ENCODE measurements at places on chromosomes 2 and 18.

- no peak for DNase-seq
These were observed 157.4 kb downstream of the MYO3B start for GRCh38 chr2:170335351-170335750.

- no peak for DNase-seq
These were observed 83.4 kb downstream of the XDH start for GRCh38 chr2:31331156-31331555.

DNA sequence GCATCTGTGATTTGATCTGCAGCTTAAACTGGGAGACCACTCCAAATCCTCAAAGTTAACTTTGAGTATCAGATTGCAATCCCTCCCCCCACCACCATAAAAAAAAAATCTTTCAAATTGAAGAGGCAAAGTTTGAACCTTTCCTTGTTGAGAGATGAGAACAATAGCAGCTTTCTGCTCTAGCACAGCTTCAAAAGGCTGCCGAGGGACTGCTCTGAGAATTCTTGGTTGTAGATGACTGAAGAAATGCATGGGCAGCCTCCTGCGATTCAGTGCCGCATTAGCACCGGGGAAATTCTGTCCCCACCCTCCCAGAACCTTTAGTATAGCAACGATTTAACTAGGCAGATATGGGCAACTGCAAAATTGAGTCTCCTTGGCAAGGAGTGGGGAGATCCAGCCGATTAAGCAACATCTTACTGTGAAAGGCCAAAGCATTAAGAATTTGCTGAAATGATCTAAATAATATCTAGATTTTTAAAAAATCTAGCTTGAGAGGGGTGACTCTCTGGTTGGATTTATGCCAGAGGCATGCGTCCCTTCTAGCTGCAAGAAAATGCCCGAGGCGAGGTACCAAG lies 3.9 kb upstream of the SP5 start:
- no peak for DNase-seq

- DNase-seq, result no peak
These were observed 237.3 kb downstream of the OSR1 start for GRCh38 chr2:19120941-19121750.

DNA sequence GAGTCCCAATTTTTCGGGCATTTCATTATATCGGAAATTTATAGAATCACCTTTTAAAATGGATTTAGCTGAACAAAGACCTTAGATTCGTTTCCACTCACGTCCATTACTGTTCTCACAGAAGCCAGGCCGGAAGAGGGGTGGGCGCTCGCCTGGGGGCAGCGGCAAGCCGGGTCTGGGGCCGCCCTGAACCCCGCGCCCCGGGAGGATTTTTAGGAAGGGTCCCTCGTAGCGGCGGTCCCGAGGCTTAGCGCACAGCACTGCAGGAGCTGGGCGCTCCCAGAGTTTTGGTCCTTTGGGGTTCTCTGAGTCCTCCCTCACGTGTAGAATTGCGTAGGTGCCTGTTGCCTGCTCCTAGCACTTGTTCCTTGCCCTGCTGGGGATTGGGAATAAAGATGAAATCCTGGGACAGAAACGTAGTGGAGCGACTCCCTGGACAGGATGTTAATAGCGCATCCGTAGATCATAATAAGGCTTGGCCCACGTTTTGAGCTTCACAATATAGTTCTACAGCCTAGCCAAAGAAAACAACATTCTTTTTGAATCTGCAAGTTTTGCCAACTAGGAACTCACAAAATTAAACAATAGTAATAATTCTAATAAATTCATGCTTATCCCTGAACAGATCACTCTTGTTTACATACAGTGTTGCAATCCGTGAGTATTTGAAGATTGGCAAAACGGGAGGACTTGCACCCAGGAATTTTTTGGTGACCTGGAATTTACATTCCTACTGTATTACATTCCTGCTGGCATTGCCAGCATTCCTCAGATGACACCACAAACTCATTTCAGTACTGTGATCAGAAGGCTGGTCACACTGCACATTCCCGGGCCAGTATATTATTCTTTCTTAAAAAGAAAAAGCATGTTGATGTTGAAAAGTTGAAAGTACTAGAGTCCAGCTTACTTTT lies 875 bp downstream of the C18orf63 start:
- DNase-seq, result no peak

DNA sequence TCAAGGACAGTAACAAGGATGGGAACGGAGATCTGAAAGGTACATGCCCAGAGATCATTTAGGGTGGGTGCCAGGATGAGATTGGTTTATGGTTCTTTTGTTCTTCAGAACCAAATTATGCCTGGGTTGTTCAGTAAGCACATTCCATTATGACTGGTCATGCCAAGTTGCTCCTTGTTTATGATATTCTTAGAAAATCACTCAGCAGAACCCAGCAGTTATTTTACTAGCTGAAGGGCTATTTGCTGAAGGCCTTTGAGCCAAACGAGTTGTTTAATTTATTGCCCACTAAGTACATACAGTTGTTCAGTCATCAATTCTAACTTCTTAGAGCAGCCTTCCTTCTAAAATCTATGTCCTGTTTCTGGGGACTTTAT lies 635 bp downstream of the SLC3A1 start:
- DNase-seq, result no peak

DNA sequence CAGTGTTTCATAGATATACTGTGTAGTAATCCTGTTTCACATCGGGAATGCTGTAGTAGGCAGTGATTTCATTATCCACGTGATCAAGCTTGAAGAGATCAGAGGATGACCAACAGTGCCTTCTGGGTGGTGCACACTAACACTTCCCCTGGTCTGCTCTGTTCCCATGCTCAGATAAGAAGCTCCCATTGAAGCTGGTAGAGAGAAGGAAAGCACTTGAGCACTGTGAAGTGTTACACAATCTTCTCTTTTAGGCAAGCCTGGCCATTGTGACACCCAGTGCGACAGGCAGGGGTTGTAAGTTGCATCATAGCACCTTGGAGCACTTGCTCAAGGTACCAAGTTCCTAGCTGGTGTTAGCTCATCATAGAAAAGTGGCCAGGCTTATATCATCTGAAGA lies 30.6 kb upstream of the GPD2 start:
- DNase-seq, result no peak

- DNase-seq, result no peak
These were observed 610.2 kb downstream of the ZEB2 start for GRCh38 chr2:143909577-143910353.

GRCh38 chr2:207334624-207335371 lies 169.1 kb upstream of the KLF7 start:
- DNase-seq, result peak; percentile 80

- no peak for DNase-seq
These were observed 14.9 kb downstream of the ITGA6 start for GRCh38 chr2:172442072-172442895.

DNA sequence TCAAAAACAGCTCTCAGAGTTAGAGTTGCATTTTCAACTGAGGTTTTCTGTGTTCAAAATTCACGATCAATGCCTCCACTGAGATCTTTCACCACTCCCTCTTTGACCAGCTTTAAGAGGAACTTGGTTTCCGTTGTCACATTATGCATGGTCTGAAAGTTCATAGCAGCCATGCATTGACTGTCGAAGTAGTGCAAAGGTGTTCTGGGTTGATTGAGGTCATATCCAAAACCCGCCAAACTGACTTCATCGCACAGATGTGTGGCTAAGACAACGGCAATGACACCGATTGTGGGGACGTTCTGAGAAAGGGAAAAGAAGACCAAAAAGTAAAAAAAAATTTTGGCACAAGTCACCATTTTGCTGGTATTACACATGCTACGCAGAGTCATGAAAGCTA lies 48.7 kb downstream of the ST3GAL5 start:
- no peak for DNase-seq

GRCh38 chr2:216516730-216517350 lies 18.2 kb downstream of the RPL37A start:
- peak; percentile 36 for DNase-seq

- peak; percentile 71 for DNase-seq
These were observed 89.2 kb downstream of the SP100 start for GRCh38 chr2:230505162-230505561.

DNA sequence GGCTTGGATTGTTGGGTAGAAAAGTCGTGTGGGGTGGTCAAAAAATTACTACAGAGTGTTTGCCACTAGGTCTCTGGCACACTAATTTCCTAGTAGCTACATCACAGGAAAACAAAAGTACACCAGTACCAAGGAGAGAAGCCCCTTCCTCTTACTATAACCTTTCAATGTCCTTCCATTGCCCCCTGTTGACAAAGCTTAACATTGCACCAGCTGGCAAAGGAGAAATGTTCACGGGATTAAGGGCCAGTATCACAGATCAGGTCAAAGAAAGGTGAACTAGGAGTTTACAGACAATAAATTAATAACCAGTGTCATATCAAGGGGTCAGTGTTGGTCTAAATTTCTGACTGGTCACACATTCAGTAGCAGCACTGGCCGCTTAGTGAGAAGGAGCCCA lies 1139.6 kb upstream of the FAM98A start:
- DNase-seq, result no peak

- no peak for DNase-seq
These were observed 240.5 kb upstream of the CHAC2 start for GRCh38 chr2:53527056-53527455.

GRCh38 chr2:200423541-200423940 lies 86.3 kb downstream of the KCTD18 start:
- no peak for DNase-seq

DNA sequence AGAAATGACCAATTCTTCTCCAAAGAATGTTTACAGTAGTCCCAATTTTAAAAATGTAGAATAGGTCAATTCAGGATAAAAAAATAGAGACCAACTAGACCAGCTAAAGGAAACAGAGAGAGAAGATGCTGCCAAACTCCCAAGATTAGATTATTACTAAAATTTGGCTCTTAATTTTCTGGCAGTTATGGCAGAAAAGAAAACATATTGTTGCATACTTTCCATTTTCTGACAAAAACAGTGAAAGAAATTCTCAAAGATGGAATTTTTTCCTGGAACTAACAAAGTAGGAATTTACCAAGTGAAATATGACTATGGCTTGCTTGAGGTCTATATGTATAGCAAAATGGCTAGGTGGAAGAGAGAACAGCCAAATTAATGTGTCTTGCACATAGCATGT lies 138.3 kb upstream of the STK17B start:
- DNase-seq, result no peak

DNA sequence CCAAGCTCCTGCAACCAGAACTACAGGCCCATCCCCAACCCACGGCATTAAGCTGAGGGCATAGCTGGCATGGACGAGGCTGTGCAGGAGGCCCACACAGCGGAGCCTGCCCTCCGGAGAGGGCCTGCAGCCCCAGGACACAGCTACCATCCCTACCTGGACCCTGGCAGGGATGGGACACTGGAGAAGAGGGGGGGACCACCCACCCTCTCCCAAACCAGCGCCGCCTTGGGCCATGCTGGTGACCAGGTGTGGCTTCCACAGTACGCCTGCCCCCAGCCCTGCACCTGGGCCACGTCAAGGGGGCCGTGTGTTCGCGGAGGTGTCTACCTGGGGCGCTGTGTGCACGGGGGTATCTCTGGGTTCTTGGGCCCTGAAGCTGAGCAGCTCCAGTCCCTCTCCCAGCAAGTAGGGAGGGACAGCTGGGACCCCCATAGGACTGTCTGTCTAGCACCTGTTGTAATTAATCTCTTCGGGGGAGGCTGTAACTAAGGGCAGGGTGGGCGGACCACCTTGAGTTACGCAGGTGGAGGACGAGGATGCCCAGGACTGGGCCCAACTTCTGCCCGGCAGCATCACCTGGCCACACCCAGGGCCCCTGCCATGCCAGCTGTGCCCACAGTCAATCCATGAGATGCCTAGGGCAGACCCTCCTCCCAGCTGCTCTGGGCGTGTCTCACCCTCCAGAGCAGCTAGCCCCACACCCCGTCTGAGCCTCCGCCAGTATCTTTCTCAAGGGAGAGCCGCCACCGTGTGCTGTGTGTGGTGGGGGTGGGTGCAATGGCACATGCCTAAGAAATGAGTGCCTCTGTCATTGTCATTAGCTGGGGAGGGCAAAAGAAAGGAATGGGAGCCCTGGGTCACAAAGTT lies 18.3 kb downstream of the HS6ST1 start:
- no peak for DNase-seq

DNA sequence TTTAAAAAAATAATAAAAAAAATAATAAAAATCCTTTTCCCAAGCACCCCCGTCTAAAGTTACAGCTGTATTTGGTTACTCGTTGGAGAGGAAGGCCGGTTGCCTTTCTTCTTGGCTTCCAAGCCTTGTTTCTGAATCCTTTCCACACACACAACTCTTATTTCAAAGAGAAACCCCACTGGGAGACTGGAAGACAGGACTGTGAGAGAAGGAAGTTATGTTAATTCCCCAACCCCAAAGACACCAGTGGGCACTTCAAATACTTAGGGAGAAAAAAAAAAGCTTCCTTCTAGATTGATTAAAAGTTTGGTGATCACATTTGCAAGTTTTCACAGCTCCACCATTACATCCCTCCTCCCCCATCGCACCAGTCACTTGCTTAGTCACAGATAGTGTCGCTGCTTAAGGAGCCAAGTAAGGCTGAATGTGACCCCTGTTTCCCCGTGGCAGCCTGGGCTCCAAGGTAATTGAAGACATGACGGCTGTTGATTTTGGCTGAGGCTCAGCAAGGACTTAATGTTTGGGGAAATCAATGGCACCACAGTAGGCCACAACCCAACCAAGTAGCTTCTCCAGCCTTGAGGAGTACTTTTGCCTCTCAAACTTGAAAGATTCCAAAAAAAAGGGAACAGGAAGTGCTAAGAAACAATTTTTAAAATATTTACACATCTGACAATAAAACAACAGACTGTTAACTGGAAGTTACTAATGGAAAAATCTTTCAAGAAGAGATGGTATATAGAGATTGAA lies 40.8 kb upstream of the FRZB start:
- DNase-seq, result no peak

GRCh38 chr2:52074130-52074719 lies 1042.3 kb upstream of the NRXN1 start:
- no peak for DNase-seq

DNA sequence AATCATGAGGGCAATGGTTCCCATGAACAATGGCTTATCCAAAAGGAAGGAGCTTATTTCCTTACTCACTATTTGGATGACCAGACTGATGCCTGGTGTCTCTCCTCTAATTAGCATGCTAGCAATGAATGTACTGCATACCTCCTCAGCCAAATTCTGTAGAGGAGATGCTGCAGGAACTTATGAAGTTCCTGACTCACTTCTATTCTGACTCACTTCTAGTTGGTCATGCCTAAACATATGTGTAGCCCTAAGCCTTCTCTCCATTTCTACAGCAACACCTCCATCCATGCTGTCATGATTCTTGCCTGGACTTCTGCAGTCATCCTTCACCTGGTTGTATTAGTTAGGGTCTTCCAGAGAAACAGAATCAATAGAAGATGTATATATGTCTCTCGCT lies 59.9 kb upstream of the MRPS9 start:
- DNase-seq, result no peak

DNA sequence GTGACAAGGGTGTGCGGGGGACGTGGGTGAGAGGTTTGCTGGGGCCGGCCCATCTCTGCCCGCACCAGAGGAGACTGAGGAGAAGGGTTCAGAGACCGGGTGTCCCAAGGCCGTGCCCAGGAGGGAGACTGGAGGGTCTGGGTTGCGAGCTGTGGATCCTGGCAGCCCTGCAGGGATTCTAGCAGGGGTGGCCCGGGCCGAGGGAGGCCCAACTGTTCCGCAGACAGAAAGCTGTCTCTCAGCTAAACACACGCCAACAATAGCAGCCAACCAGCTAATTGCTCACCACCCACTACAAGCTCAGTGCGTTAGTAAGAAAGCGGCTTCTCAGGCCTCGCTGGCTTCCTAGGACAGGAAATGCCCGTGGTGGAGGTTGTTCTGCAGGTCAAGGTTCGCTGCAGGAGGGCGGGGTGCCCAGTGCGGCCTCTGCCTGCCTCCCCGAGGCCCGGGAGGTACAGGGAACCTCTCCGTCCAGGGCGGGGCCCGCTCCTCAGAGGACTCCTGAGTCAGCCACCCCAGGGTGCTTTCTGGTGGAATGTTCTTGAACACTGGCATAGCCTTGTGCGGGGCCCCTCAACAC lies 282.0 kb upstream of the PXDN start:
- DNase-seq, result no peak

- DNase-seq, result no peak
These were observed 614.0 kb upstream of the CRIM1 start for GRCh38 chr2:35741556-35741955.
